LHCN-M2 (cell line): ENCODE measurements at places on chromosomes 4 and X.

- DNase-seq: peak; percentile 27
Measured at GRCh38 chr4:51885363-51885762, 42.4 kb downstream of the DCUN1D4 start.

- no peak for DNase-seq
Measured at GRCh38 chr4:18319431-18319830, 297.9 kb upstream of the LCORL start.

DNA sequence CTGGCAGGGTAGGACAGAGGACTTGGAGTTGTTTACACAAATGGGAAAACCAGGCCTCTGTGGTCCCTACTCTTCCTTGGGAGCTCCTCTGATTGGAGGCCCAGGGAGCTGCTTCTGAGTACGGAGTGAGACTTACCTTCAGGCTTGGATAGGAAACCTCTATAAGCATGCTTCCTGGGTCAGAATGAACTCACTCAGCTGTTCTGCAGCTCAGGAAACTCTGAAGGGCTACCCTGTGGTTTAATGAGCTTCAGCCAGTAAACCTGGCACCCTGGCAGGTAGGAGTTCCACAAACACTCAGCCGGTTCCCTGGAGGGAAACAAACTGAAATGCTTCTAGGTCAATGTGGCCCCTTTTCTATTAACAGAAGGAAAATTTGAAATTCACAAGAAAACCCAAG, 51.0 kb upstream of the TFDP3 start:
- no peak for DNase-seq

GRCh38 chr4:35167385-35167784, 1076.9 kb downstream of the ARAP2 start:
- no peak for DNase-seq

GRCh38 chr4:15794905-15795304, 16.8 kb downstream of the CD38 start:
- DNase-seq: no peak

GRCh38 chr4:102612824-102613366, 111.7 kb downstream of the NFKB1 start:
- DNase-seq: no peak

- no peak for DNase-seq
Measured at GRCh38 chrX:132821974-132822633, 136.3 kb downstream of the HS6ST2 start.

DNA sequence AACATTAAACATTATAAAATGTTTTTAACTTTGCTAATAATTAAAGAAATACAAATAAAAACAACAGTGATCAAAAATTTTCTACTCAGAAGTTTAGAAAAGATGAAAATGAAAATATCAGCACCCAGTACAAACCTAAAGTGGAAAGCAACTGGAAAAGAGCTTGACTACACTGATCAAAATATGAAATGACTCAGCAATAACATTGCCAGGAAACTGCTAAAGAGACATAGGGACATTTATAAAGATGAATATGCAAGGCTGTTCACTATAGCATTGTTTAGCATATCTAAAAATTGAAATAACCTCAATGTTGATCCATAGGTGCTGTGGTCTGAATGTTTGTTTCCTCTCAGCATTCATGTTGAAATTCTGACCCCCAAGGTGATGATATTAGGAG, 88.5 kb upstream of the NOCT start:
- DNase-seq: peak; percentile 15

GRCh38 chr4:100469555-100469954, 48.3 kb downstream of the EMCN start:
- DNase-seq: no peak

GRCh38 chr4:111136438-111136837, 513.6 kb upstream of the PITX2 start:
- peak; percentile 62 for DNase-seq

- DNase-seq: no peak
Measured at GRCh38 chrX:45900766-45901615, 644.2 kb downstream of the ZNF674 start.

DNA sequence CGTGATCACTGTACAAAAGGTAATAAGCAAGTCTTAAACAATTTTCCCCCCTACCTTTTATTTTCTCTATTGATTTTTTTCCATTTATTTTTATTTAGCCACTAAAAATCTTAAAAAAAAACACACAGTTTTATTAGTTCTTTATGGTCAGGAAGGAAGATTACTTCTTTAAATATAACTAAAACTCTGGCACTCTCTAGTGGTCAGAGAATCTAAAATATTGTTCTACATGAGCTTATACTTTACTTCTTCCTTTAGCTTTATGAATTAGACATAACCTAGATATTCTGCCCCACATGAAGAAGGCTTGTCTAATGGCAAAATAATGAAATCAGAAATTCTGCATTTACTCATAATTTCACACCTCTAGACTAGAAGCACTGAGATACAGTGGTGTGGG, 135.2 kb downstream of the PDE5A start:
- DNase-seq: peak; percentile 43

DNA sequence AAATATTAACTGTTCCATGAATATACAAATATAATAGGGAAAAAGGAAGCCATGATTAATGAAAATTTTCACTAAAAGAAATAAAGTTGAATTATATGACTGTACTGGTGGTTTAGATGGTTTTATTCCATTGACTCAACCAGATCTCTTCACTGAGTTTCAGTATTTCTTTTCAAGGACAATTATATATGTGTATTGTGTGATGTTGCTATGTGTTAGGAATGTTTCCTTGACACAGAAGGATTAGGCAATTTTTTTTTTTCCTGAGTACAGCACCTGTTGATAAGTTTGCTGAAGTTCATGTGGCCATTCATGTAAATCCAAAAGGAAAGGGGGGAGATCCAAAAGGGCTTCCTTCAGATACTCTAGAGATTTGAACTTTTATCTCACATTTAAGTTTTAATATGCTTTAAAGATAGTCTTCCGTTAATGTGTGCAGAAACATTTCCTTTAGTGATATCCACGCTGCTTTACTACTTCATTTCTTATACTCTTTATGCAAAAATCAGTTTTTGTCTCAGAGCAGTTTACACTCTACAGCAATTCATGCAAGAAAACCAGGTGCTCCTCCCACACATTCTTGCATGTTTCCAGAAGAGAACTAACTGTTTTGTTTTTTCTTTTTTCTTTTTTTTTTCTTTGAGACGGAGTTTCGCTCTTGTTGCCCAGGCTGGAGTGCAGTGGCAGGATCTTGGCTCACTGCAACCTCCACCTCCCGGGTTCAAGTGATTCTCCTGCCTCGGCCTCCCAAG, 249.1 kb downstream of the RPA4 start:
- peak; percentile 27 for DNase-seq

GRCh38 chrX:153319295-153320046, 2.1 kb downstream of the PNMA6F start:
- no peak for DNase-seq

DNA sequence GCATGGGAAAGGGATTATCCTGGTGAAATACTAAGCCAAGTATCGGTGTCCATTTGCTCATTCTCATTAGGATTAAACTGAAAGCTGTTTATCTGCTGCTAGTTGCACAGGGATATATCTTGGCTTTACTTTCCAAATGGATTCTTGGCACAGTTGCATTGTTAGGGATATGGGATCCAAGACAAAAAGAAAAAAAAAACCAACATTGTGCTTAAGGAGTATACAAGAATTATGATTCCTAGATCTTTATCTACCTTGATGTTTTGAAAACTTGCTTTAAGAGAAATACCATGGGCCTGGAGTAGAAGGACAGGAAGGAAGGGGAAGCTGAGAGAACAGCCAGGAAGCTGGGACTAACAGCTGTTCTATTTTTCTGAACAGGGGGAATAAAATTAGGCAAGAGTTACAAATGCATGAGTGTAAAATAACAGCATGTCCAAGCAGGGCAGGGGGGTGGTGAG, 107.6 kb downstream of the ATXN3L start:
- peak; percentile 73 for DNase-seq

DNA sequence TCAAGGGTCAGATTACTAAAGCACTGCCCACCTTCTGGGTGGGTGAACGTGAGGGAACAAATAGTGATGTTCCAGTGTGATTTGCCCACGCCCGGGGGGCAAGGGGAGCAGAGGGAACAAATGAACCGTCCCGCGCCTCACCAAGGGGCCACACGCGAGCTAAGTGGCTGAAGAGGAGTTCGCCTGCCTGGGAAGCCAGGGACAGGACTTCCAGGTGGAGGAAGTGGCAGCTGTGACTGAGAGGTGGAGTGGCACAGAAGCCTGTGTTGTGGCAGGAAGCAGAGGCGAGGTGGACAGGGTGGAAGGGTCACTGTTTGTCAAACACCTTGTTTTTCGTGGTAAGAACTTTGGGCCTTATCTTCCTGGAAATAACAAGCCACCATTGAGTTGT, 9.0 kb upstream of the SORBS2 start:
- DNase-seq: no peak

GRCh38 chrX:139720136-139720535, 12.2 kb upstream of the MCF2 start:
- peak; percentile 81 for DNase-seq

DNA sequence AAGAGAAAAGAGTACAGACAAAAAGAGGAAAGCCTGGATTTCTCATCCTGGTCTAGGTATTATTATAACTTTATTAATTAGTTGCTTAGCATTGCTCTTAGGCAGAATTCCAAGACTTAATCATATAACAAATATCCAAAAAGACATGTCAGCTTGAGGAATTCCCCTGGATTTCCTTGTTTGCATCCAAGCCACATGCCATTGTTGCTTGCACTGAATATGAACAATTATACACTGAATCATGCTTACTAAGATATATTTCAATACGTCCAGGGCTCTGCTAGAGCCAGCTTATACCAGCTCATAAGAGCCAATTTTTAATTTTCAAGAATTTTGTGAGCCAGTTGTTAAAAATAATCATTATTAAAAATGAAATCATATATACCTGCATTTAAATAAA, 5.5 kb upstream of the TLR10 start:
- no peak for DNase-seq

DNA sequence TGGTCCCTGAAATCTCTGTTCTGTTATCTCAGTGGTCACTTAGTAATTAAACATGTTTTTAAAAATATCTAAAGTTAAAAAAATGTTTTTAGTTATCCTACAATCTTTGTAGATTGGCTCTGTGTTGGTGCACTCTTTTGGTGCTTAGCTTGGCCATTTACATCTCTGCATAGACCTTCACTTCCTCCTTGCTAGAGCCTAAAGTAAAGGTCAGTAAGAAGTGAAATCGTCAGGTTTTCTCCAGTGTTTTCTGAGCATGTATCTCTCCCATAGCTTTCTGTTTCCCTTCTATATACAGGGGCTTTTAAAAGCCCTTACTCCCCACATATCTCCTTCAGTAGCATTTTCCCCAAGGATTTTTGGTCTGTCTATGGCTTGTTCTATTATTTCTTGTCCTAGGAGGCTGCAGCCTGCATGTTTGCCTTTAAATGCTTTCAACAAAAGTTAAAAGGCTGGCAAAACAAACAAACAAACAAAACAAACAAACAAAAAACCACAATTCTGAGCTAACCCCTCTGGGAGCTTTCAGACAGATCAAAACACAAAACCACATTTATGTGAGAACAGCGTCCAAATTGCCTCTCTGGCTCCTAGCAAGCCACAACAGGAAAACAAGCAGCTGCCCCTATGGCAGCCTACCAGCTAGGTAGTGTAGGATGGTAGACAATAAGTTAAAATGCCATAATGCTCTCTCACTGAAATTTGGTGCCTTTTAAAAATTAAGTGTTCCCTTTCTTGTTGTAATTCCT, 27.3 kb upstream of the GPRASP2 start:
- peak; percentile 58 for DNase-seq

GRCh38 chrX:13808865-13809264, 8.0 kb downstream of the GPM6B start:
- DNase-seq: no peak

DNA sequence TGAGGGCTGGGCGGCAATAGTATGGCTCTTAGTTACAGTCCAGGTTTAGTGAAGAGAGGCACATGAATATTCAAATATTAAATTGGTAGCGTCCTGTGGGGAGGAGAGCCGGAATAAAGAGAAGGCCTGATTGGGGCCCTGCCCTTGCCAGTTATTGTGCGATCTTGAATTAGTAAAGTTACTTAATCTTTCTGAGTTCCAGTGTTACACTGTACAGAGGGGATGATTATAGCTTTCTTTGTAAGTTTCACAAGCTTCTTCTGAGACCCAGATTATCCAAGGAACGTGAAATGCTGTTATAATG, 1.2 kb downstream of the METAP1 start:
- DNase-seq: no peak

- peak; percentile 81 for DNase-seq
Measured at GRCh38 chr4:125322366-125322730, 7.6 kb downstream of the FAT4 start.

GRCh38 chrX:139083191-139083590, 371.7 kb upstream of the FGF13 start:
- DNase-seq: no peak

DNA sequence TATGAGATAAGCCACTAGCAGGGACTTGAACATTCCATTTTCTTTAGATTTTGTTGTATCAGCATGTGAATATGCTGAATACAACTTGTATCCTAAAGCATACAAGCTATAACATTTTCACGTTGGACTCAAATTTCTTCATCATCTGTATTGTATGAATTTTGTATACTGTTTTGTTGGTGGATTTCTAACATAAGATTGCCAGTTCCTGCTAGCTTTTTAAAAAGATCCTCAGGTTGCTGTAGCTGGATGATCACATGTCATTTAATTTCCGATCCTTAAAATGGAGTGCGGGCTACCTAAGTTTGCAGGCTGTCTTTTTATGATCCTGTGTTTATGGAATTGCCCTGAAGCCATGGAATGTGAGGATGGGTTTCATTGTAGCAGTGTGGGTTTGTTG, 6.9 kb downstream of the PDLIM5 start:
- DNase-seq: no peak

DNA sequence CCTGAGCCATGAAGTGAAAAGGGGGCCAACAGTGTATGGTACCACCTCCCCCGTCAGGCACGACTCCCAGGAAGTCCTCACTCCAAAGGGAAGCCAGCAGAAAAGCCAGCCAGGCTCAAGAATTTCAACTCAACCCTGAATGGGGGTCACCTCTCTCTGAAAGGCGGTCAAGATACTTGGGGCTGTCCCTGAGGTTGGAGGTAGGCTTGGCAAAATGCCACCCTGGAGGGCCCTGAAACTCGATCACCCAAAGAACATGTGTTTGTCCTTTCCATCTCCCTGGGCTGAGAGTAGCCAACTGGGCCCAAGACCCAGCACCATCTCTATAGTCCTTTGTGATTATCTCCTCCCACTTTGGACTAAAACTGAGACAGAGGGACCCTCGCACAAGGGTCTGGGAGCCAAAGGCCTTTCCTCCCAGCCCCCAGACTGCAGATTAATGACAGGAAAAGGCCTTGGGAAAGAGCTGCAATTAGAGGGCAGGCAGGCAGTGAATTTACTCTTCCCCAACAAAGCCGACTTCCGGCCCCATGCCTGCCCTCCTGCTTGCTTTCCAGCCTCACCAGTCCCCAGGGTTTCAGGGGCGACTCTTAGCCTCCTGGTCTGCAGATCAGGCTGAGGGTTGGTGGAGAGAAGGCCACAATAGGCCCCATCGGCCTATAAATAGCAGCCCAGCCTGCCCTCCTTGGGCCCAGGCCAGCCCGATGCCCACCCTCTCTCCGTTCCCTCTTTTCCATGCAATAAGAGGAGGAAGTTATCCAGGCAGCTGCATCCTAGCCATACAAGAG, 5.6 kb downstream of the SASH3 start:
- DNase-seq: no peak

- peak; percentile 33 for DNase-seq
Measured at GRCh38 chr4:80655662-80656061, 320.1 kb downstream of the CFAP299 start.
